ENCODE measurements at places on chromosomes 2 and 18.

- no peak for DNase-seq
Observed at GRCh38 chr2:231526341-231527090, 3.7 kb downstream of the NMUR1 start.

- no peak for DNase-seq
Observed at GRCh38 chr2:233352141-233352842, 2.0 kb upstream of the DGKD start.

- DNase-seq: no peak
Observed at GRCh38 chr2:41267929-41268659, 779.7 kb upstream of the PKDCC start.

DNA sequence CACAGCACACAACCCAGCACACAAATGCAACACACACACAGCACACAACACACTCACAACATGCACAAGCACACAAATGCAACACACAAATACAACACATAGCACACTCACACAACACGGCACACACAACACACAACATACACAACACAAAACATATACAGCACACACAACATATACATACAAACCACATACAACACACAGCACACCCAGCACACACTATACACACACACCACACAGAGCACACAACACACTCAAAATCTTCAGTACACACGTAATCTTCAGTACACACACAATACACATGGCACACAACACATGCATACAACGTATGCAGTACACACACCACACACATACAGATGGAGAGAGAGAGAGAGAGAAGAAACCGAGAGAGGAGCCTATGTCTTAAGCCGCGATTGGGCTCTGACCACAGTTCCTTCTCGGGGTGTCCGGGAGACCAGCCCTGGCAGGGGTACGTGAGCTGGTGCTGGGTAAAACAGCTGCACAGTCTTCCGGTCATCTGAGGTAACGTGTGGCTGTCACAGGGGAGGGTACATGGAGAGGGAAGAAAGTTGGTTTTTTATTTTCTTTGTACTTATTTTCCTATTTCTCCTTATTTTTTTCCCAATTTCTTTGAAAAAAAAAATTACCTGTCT, 25.1 kb downstream of the POU3F3 start:
- no peak for DNase-seq

GRCh38 chr18:6994056-6994770, 123.4 kb downstream of the LAMA1 start:
- no peak for DNase-seq

DNA sequence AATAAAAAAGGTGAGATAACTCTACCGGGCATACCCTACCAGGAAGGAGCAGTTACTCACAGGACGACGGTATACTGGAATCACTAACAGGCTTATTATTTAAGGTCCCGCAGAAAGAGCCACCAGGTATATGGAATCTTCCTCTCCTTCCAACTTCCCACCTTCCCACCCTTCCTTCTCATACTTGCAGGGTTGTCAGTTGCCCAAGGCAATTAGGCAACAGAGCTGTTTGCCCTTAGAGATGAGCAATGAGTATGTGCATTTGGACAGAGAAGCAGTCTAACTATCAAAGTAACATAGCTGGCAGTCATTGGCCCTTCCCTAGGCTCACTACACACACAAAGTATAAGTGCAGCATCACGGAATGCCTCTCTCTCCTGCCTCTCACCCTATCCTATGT, 32.1 kb upstream of the EVA1A start:
- DNase-seq: no peak

- DNase-seq: no peak
Observed at GRCh38 chr2:74186038-74186437, 7.4 kb upstream of the MOB1A start.

GRCh38 chr18:24027156-24027827, 12.7 kb downstream of the TTC39C start:
- no peak for DNase-seq

GRCh38 chr2:180258041-180258537, 251.0 kb upstream of the CWC22 start:
- DNase-seq: no peak

GRCh38 chr2:6828299-6828584, 37.5 kb downstream of the CMPK2 start:
- DNase-seq: no peak

GRCh38 chr2:145622285-145622684, 1102.4 kb upstream of the ZEB2 start:
- DNase-seq: no peak

GRCh38 chr2:24618144-24618543, 127.1 kb downstream of the NCOA1 start:
- no peak for DNase-seq

- peak; percentile 73 for DNase-seq
Observed at GRCh38 chr2:113248997-113249770, 29.5 kb downstream of the PAX8 start.

DNA sequence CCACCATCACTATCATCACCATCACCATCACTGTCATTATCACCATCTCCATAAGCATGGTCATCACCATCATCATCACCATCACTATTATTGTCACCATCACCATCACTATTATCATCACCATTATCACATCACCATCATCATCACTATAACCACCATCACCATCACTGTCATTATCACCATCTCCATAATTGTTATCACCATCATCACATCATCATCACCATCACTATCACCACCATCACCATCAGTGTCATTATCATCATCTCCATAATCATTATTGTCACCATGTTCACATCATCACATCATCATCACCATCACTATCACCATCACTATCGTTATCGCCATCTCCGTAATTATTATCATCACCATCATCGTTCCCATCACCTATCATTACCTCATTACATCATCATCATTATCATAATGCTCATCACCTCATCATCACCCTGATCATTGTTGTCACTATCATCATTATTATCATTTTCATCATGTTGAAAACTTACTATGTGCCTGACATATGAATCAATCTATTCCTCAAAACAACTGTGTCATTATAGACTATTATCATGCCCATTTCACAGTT, 280.3 kb upstream of the HS6ST1 start:
- no peak for DNase-seq

DNA sequence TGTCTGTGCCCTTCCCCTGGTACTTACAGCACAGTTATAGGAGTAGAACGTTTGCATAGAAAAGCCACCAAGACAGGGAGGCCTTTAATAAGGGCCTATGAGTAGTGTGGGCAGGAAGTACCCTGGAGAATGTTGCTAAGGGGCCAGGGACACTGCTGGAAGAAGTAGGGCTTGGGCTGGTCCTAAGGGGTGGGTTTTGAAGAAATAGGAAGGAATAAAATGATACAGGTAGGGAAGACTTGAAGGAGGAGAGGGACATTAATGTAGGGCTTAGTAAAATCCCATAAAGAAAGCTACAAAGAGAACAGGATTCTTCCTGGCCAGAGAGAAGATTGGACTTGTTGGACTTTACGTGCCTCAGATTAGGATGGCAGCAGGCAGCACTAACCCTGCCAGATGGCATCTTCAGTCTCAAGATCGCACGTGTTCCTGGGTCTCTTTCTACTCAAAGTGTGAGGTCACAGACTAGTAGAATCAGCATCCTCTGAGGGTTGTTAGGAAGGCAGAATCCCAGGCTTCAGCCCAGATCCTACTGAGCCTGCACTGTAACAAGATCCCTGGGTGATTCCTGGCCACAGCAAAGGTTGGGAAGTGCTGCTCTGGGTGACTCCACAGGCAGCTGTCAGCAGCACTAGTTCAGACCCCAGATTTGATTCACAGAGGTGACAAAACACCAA, 39.2 kb downstream of the EPAS1 start:
- DNase-seq: no peak

DNA sequence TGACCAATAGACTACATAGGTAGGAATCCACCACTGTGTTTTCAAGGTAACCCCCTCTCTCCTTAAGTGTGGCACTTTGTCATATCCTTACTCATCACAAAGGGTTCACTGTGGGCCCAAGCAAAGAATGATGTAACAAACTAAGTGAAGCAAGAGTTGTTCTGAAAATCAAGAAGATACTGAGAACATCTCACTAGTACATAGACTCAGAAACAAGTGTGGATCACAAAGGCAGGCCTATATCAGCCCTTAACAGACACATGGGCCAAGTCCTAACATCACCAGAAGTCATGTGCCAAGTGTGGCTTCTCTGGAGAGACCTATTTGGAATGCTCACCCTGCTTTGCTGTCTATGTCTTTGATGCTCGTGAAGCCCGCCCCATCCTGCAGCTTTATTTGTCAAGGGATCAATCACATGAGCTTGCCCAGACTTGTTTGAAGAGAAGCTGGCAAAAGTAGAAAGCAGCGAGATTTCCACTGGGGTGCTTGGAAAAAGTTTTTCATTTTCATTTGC, 131.2 kb upstream of the TTC39C start:
- DNase-seq: no peak

- DNase-seq: no peak
Observed at GRCh38 chr2:224973112-224974016, 68.9 kb downstream of the DOCK10 start.

DNA sequence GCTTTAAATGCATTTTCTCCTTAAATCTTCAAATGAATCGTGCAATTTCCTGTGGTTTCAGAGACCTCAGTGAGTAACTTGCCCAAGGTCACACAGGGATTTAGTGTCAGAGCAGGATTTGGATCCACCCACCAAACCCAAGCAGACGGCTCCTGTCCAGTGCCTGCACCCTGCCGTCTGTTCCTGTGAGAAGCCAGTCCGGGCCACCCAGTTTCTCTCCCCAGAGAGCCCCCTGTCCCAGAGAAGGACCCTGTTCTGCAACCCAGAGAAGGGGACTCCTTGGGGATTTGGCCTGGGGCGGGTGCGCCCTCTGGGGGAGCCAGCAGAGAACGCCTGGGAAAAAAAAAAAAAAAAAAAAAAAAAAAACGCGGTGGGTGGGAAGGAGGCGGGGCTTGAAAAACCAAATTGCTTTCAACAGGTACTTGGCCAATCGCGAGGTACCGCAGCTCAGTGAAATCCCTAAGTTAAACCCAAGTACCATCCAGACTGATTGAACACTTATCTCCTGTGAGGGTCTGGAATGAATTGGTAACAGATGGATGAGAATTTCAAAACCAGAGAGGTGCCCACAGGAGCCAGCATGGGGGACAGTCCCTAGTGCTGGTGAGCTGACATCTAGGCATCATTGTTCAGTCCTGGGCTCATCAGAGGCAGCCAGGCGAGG, 30.9 kb upstream of the REEP1 start:
- peak; percentile 6 for DNase-seq

DNA sequence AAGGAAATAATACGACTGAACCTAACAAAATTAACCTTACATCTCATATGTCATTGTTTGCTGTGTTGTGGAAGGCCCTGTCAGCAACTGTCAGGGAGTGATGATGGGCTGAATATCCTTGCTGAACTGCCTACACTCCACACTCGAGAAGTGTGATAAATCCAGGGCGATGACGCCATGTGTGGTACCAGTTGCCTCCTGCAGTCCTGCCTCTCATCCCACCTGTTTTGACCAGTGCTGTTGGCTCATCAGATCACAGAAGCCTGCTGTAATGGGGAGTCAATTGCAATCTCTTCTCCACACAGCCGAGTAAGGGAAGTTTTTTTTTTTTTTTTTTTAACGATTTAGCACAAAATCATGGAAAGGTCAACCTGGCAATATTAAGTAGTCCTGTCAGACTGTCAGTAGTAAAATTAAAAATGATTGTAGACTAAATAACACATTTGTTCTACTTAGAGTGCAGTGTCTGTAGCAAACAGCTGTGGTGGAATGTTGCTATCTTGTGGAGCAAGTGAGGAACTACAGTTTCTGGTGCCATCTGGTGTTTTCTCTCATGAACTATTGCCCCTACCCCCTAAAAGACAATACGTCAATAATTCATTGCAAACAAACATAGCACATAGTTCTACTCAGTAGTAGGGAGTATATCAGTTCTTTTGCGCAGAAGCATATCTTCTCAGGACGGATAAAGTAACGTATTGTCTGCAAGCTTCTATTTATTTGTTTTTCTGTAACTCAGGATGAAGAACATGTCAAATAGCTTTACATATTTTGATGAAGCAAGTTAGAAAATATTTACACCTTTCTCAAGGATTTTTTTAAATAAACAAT, 347.6 kb downstream of the CTNNA2 start:
- DNase-seq: no peak

DNA sequence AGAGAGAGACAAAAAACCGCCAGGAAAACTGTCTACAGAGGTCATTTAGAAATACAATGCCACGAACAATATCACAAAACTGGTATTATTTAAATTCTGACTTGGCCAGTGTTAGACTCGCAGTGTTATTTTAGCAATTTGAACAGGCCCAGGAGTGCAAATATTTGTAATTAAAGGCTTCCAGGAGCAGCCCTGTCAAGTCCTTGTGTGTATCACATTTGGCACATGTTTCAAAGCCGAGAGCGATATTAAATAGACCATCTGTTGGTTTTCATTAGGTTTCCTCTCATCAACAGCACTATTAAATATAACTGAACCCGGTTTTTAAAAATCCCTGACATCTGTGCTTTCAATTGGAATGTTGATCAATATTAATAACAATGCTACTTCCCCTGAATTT, 656.9 kb downstream of the TSN start:
- DNase-seq: no peak

DNA sequence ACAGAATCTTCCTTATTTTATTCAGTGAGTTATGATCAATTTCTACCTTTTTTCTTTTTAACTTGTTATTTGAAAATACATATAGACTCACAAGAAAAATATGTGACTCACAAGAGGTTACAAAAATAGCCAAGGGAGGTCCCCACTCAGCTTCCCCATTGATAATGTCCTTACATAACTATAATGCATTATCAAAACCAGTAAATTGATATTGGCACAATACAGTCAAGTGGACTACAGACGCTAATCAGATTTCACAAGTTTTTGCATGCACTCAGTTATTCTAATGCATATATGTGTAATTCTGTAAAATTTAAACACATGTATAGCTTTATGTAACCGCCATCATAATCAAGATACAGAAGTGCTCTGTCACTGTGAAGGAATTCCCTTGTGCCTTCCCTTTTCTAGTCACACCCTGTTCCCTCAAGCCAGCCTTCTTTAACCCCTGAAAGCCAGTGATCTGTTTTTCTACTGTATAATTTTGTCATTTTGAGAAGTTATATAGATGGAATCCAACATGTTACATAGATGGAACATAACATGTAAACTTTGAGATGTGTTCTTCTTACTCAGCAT, 118.4 kb downstream of the ALMS1 start:
- DNase-seq: no peak

GRCh38 chr2:34332813-34333212, 733.7 kb upstream of the FAM98A start:
- DNase-seq: no peak

GRCh38 chr2:105417857-105418436, 19.1 kb upstream of the FHL2 start:
- DNase-seq: no peak

DNA sequence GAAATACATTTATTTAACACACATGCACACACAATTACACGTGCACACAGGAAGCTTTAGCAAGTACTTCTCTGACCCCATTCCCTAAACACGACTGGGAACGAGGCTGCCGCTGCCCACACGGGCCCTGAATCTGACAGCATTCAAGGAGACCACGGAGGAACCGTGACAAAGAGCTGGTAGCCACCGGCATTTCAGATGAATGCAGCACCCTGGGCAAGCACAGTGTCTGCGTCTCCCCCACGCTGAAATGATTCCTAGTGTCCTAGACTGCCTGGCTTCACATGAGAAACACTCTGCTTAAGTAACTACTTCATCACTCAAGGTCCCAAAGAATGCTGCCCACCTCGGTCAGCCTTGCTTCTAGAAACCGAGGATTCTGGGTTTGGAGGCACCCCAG, 95.0 kb downstream of the HDAC4 start:
- DNase-seq: no peak
